Stimulated activated CD4-positive, alpha-beta T cell treated with anti-CD3 and anti-CD28 coated beads, Interleukin-1b, Interleukin-23, amount 100 ng/mL, for 4 hours (primary cell): ENCODE measurements at places on chromosomes 4 and X.
A peak's percentile ranks its signal among the peaks of the same experiment; 100 is the strongest.

GRCh38 chr4:39308611-39309010 is 57.6 kb downstream of the RFC1 start:
- no peak for DNase-seq

DNA sequence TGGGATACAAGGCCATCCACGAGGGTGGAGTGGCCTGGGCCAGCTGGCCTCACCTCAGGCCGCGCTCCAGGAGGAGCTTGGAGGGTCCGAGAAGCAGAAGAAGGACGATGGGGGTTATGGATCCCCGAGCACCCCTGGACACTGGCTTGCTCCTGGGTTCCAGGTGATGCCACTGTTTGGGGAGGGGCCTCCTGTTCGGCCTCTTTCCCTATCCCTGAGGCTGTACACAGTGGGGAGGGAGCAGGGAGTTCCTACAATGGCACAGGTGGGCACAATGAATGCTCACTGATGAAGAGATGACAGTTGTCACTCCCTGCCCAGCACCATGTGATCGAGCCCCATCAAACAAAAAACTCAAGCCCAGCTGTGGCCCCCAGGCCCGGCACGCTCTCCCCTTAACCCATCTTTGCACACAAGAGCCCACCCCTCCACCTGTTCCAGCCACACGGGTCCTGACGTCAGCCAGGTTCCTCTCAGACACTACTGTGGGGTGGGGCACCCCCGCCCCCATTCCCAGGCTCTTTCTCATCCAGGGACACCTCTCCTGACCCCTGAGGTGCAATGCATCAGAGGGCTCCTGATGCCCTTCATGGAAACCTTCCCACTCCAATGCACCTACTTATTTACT is 70.3 kb downstream of the WFS1 start:
- DNase-seq: no peak

GRCh38 chr4:25321703-25322102 is 9.1 kb downstream of the ZCCHC4 start:
- no peak for DNase-seq

DNA sequence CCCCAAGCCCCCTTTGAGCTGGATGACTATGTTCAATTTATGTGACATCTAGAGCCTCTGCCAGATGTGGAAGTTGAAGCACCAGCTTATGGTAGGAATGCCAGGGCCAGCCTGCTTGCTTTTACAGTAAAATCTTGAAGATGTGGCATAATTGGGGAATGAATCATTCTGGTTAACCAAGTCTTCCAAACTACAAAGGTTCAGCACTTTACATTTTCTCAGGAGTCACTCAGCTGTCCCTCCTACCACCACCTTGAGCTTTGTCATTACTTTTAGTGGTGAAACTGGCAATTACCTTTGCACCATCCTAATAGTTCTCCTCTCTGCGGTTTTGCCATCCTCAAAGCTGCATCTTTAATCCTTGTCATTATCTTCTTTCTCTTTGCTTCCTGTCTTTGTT is 172.2 kb downstream of the HS6ST2 start:
- no peak for DNase-seq

DNA sequence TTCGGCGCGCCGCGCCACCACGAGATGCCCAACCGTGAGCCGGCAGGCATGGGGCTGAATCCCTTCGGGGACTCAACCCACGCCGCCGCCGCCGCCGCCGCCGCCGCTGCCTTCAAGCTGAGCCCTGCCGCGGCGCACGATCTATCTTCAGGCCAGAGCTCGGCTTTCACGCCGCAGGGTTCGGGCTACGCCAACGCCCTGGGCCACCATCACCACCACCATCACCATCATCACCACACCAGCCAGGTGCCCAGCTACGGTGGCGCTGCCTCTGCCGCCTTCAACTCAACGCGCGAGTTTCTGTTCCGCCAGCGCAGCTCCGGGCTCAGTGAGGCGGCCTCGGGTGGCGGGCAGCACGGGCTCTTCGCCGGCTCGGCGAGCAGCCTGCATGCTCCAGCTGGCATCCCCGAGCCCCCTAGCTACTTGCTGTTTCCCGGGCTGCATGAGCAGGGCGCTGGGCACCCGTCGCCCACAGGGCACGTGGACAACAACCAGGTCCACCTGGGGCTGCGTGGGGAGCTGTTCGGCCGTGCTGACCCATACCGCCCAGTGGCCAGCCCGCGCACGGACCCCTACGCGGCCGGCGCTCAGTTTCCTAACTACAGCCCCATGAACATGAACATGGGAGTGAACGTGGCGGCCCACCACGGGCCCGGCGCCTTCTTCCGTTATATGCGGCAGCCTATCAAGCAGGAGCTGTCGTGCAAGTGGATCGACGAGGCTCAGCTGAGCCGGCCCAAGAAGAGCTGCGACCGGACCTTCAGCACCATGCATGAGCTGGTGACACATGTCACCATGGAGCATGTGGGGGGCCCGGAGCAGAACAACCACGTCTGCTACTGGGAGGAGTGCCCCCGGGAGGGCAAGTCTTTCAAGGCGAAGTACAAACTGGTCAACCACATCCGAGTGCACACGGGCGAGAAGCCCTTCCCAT is 1.1 kb downstream of the ZIC3 start:
- no peak for DNase-seq

- no peak for DNase-seq
Observed at GRCh38 chr4:148311526-148311925, 130.7 kb downstream of the NR3C2 start.

GRCh38 chr4:150055467-150055866 is 22.8 kb upstream of the DCLK2 start:
- no peak for DNase-seq

DNA sequence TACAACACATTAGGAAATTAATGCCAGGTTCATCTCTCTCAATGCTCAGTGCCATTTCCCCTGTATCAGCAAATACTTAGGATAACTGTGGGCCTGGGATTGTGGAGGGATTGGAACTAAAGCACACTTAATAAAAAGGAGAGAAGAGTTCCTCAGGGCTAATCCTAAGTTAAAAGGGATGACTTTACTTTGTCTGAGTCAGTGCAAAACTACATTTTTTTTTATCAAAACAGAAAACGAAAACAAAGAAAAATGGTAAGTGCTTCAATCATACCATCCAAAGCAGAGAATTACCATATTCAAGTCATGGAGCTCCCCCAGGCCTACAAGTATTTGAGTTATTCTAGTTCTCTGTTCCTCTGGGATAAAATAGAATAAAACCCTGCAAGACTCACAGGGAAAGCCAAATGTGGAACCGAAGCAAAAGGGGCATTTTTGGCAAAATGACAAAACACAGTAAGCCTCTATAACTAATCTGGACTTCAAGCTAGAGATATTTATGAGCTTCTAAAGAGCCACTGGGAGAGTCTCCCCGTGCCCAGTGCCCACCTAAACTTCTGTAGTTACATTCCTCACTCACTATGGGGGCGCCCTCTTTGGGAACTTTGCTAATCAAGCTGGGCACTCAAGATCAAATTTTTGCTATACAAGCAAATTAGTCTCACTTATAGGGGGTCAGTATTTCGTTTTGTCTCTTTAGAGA is 53.4 kb downstream of the PALLD start:
- no peak for DNase-seq

GRCh38 chr4:1718095-1718850 is 2.9 kb downstream of the TMEM129 start:
- no peak for DNase-seq

DNA sequence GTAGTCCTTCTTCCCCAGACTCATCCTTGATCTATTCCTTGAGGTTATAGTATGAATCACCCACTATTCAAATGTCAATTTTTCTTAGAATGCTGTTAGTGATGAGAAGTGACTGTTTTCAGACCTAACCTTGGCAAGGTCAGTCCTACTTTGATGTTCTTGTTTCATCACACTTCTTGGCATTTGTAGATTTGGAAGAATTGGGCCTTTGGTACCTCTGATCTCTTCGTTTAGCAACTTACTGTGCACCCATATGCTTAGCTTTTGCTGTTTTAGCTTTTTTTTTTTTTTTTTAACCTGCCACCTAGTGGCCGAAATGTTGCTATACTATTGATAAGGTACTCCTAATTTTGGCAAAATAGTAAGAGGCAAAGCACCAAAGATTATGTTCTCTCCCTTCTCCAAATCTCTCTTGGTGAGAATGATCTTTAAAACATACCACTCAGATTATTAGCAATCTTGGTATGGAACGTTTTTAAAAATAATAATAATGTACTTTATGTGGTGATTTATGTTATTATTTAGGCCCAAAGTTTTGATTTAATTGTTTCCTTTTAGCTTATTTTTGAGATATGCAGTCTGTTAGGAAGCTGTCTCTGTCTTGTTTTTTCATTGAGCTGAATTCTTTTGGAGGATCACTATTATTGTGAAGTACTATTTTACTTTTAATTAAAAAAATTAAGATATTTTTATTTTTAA is 16.6 kb downstream of the DCK start:
- no peak for DNase-seq

DNA sequence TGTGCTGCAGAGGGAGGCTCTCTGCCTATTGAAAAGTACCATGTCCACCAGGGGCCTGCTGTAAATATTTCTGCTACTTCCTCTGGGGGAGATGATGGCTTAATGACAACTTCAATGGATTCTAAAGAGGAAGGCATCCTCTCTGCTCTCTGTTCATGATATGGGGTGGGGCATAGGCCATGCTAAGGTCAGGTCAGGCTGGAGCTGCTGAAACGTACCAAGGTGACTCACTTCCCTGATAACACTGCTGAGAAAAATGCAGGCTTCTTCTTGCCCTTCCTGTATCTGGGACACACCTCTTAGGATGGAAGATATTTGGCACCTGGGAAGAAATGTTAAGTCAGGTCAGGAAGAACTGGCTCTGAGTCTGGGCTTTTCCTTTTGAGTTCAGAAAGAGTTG is 31.5 kb downstream of the HS3ST1 start:
- no peak for DNase-seq

DNA sequence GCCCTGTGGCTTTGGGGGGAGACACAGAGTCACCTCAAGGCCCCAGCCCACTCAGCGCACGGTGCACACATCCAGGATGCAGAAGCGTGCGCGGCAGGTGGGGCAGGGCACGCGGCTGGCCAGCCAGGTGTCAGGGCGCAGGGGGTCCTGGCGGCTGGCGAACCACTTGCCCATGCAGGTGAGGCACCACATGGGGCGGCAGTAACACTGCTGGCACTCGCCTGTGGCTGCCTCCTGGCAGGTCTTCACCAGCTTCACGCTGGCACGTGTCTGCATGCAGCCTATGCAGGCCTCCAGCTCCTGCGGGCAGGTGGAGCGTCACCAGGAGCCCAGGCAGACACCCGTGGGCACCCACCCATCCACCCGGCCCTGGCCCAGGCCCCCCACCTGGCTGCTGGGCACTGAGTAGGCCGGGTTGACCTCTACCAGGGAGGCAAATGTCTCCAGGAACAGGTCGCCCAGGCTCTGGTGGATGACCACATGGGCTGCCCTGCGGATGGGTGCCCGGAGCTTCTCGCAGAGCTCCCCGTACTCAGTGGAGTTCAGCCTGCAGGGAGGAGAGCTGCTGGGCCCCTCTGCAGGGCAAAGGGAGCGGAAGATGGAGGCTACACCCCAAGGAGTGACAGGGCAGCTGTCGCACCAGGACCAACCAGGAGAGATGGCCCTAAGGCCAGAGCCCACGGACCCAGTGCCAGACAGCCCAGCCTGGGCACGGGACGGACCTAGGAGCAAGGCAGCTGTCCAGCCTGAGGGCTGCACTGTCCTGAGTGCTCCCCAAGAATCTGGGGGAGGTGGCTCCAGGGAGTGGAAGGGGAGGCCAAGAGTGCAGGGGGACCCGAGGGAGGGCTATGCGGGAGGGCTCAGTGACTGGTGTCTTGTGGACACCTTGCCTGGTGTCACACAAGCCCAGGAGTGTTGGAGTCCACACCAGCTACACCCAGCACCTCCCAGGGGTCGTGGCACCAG is 3.7 kb downstream of the TMEM129 start:
- no peak for DNase-seq

GRCh38 chr4:185192059-185192458 is 11.7 kb downstream of the CFAP97 start:
- DNase-seq: no peak

DNA sequence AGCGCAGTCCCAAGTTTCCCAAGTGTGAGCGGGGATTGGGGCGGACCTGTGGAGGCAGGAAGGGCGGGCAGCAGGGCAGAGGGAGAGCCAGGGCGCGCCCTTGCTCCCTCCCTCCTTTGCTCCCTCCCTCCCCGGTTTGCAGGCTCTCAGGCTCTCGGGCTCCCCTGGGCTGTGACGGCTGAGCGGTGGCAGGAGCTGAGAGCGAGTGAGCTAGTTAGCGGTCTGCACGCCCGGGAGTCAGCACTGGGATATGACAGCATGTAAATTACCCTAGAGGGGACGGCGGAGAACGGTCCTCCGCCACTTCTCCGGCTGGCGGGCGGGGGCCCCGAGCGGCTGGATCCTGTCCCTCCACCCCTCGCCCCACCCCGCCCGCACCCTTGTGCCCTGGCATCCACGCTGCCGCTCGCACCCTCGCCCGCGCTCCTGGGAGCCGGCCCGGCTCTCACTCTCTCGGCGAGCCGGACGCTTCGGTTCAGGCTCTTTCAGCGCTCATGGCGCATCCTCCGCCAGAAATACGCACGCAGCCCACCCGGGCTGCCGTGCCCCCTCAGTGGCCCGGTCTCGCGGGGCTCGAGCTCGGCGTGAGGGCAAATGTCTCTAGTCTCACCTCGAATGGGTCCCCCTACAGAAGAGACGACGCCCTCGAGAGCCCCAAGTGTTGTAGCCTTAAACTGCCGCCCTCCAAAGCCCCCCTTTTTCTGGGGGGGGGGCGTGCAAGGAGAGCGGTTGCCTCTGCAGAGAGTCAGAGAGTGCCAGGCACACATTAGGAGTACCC is at the start of gene TSC22D3:
Gene TSC22D3, minus strand, starts transcription at position 54 of the 778 bp plus-strand sequence. CDS start 368 bp downstream, outside the sequence.
- DNase-seq: peak; percentile 29

DNA sequence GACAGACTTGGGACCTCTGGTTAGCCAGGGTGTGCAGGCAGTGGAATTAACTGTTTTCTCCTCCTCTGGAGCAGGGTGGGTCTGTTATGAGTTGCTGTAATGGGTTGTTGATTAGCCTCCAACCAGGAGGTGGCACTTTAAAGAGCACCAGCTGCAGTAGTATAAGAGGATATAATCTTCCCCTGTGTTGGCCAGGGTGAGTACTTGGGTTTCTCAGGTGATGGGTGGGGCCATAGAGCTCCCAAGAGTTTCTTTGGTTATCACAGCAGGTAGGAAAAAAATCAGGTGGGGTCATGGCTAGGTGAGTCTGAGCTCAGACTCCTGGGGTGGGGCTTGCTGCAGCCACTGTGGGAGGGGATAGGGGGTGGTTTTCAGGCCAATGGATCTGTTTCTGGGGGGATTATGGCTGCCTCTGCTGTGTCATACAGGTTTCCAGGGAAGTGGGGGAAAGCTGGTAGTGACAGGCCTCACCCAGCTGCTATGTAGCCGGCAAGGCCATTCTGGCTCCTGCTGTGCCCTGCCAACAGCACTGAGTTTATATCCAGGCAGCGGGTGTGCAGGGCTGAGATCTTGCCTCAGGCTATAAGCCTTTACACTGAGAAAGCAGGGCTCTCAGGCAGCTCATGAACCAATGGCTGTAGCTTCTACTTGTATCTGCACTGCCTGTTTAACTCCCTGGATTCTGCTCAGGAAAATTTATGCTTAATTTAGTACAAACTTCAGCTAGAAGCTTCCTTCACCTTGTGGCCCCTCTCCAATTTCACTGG is 70.1 kb downstream of the CCNG2 start:
- DNase-seq: no peak

- no peak for DNase-seq
Observed at GRCh38 chrX:154661899-154662298, 8.5 kb upstream of the CTAG2 start.
